Left lobe of liver (tissue), 2 donors: ENCODE measurements at places on chromosomes 3 and 15. TPM values are rescaled to one million over a fixed set of nuclear protein-coding genes. Genes with fewer than 3 reads are reported as not detected.

DNA sequence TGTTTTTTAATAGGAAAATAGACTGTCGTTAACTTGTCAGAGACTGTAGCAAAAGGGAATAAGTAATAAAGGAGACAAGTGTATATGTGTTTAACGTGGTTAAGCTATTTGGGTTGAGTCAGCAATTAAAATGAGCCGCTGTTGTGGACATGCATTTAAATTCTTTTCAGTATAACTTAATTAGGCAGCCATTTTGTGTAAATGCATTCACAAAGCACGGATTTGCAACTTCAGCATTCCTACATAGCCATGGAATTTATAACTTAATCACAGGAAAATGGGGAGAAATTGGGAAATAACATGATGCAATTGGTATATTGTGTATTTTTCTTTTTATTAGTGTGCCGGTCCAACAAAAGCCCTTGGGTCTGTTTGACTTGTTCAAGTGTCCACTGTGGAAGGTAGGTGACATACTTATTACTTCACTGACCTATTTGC, 27.9 kb downstream of the USP3 start:
- DNase-seq: no peak

DNA sequence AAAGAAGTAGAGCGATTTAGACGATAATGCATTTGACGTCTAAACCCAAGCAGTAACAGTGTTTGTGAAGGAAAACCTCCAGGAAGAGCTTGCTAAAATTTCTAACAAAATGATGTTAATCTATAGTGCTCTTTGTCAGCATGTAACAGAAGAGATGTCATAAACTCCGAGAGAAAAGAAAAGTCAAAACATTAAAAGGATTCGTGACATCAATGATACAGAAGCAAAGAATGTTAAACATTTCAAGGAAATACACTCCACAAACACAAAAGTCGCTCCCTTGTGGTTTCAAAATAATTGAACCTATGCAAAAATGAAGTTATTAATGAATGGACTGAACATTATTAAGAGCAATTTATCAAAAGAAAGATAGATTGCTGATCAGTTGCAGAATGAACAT, 27.9 kb downstream of the AADAC start:
- DNase-seq: no peak

GRCh38 chr3:173977747-173978146, 580.2 kb downstream of the NLGN1 start:
- no peak for DNase-seq

DNA sequence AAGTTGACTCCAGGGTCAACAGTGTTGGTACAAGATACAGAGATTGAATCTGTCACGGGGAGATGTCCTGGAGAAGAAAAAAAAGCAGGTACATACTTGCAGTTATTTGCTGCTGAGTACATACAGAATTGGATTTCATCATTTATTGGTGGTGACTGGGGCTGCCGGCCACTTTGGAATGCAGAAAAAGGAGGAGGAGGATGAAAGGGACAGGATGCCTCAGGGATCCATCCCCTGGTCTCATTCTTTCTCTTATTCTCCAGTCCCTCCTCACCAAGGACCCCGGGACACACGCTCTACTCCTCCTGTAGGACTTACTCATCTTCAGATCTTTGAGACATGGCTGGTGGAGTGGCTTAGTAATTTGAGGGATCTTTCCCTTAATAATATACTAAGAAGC, 30.0 kb upstream of the MEIS2 start:
- no peak for DNase-seq

DNA sequence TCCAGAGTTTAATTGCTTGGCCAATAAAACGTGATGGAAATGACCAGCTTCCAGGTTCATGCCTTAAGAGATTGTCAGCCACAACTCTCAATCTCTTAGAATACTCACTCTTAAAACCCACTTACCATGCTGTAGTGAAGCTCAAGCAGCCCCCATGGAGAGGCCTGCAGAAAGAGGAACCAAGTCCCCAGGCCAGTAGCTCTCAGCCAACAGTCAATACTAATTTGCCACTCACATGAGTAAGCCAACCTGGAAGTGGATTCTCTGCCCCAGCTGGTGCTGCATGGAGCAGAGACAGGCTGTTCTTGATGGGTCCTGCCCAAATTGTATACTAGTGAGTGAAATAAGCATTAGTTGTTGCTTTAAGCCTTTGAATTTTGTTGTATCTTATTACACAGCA, 155.9 kb downstream of the OXSM start:
- DNase-seq: no peak

- DNase-seq: no peak
Observed at GRCh38 chr3:163382183-163382582, 1696.1 kb downstream of the SI start.

DNA sequence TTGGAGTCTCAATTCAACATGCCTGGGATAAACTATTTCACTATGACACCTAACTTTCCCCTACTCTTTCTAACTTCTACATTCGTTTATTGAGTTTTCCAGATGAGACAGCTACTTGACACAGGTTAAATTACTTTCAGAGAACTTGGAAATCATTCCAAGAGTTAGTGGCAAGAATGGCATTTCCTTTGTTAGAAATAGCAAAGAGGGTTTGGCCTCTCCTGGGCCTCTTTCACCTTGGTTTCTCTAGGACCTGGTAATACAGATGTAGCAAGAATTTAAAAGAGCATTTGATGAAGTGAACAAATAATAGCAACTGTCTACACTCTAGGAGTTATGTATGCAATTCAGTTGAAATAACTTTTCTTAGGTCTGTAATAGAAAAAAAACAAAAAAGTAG, 748.9 kb downstream of the MECOM start:
- no peak for DNase-seq

GRCh38 chr15:38304481-38304880, 51.8 kb downstream of the SPRED1 start:
- DNase-seq: no peak

GRCh38 chr3:46082849-46083248, 55.6 kb upstream of the XCR1 start:
- no peak for DNase-seq

DNA sequence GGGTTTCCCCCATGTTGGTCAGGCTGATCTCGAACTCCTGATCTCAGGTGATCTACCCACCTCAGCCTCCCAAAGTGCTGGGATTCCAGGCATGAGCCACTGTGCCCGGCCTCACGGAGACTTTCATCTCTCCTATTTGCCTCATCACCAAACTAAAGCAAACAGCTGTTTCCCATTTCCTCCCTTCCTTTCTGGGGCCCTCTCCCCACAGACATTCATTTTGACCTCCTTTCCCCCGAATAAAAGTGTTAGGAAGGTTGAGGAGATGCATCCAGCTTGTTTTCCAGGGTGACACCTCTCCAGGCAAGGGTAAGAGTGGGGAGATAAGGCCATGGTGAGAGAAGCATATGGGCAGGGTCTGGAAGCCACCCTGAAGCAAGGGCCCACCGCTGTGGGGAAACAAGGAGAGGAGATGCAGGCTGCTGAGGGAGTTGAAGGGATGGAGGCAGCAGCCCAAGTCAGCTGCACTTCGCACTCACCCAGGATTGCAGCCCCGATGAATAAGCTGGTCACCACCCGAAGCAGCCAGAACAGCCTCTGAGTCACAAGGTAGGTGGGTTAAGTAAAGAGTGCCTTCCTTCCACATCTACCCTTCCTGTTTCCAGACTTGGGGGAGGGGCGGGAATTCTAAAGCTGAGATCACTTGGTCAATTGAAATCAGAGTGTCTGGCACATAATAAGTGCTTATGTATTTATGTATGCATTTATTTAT, 7.7 kb downstream of the DUOXA2 start:
- no peak for DNase-seq

DNA sequence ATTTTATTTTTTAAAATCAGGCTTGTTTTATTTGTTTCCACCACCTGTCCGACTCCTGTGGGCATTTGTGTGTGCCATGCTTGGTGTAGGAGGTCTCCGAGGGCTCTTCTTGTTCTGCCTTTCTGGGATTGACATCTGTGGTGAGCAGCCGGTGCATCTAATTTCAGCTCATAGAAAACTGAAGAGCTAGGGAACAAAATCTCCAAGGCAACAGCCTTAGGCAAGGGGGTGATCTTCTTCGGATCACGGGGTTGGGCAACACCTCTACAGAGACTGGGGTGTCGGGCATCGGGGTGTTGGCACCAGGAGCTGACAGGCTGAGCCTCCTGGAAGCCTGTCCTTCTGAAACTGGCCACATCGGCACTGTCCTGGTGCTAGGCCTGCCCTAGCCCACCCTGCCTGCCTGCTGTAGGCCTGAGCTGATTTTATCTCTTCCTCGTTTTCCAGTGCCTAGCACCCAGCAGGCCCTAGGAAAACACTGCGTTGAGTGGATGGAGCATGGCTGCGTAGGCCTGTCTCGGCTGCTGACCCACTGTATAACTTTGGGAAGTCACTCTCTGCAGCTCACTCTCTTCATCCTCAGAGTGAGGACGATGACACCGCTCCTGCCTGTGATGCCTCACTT, 10.3 kb downstream of the CHCHD6 start:
- no peak for DNase-seq

- no peak for DNase-seq
Observed at GRCh38 chr3:181713676-181714612, 2.2 kb downstream of the SOX2 start.

IGDCC3 gene
- total RNA-seq: 0.23 TPM

GNL3 gene
- 18.9 TPM for total RNA-seq

CMTM7 gene
- 3.6 TPM for total RNA-seq

C3orf22 gene
- total RNA-seq: not detected

C2CD4A gene
- total RNA-seq: 0.50 TPM
